Body of pancreas (tissue), 4 donors: ENCODE measurements at places on chromosomes 3 and 15.

DNA sequence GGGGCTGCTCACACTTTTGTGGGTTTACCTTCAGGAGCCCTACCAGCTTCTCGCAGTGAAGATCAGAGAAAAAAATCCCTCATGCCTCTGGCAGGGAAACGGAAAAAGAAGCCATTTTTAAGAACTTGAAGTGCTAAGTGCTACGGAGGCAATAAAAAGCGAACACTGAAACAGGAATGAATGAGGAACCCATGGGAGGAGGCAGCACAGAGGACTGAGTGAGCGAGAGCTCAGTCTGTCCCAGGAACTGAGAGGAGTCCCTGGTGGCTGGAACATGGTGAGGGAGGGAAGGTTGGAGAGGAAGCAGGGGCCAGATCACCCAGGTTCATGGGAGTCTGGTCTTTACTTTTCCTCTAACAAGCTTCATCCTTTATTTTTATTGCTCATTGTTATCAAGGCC, 228.1 kb upstream of the PROK2 start:
- DNase-seq = no peak

DNA sequence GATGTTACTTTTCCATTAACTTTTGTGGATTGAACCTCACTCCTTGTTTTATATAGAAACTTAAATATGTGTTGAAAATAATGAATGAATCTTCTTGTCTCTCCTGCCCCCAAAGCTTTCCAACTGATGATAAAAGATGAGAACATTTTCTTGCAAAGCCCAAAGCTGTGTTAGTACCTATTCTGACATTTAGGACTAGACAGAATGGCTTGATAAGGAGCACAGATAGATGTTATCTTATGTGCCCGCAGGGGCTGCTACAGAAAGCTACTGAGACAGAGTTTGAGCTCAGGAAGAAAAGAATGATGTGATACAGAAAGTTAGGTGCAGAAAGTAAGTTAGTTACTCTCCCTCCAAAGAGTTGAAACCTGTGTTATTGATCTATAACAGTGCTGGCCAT, 109.4 kb upstream of the ATP11B start:
- no peak for DNase-seq

GRCh38 chr3:88882121-88882520, 225.3 kb upstream of the EPHA3 start:
- no peak for DNase-seq

DNA sequence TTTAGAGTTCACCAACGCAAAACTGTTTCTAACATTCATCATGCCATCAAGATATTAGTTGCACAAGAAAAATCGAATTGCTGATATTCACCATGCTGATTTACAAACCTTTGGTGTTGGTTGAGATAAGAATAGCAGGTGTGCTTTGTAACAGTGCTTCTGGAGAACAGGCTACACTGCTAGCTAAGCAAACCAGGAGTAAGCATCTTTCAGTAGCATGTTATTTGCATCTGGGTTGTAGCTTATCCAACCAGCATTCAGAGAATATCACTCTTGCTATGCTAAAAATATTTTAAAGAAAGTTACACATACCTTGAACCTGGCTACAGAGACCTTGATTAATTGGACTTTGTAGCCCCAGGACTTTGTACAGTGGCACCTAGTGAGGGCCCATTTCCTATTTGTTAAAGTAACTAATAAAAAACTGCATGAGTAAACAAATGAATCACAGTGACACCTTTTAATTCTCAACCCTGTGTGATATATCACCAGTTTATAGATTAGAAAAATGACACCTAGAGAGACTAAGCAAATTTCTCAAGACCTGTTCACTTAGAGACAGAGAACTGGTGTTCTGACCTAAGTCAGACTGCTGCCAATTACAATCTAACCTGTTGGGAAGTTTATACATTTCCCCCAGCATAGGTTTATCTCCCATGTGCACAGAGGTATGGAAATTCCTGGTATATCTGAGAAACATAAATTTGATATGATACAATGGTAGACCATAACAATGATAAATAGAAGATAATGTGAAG, 435.5 kb upstream of the TGFBR2 start:
- no peak for DNase-seq

DNA sequence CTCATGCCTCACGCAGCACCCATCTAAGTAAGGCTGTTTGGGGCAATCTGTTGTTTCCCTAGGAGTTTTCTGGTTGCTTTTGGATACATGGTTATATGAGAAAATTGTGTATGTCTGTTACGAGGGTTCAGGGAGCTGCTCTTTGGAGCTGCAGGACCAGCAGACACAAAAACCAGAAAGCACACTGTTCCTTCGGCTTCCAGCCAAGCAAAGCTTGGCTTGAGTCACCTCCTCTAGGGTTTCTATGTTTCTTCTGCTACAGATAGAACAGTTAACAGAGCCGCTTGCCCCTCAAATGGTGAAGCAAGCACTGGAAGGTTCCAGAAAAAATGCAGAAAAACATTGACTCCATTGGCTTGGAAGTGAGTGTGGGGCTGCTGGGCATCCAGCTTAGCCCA, 49.2 kb upstream of the CTDSPL start:
- DNase-seq = peak; percentile 24

GRCh38 chr15:27787931-27788330, 311.2 kb downstream of the OCA2 start:
- no peak for DNase-seq

DNA sequence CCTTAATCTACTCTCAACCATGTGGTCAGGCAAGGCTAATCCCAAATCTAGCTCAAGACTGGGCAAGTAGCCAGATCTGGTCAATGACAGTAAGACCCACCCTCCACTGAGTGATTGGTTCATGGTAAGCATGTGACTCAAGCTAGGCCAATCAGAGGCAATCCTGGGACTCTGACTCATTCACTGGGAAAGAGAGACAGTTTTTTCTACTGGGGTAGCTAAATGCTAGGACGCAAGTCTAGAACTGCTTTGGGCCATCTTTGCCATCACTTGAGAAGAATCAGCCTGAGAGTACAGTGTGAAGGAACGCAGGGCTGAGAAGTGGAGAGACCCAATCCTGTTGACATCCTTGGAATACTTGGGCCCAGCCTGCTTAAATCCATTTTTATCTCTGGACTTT, 9.4 kb upstream of the RAD18 start:
- no peak for DNase-seq

- DNase-seq = no peak
Observed at GRCh38 chr15:63517628-63518027, 13.2 kb downstream of the USP3 start.

DNA sequence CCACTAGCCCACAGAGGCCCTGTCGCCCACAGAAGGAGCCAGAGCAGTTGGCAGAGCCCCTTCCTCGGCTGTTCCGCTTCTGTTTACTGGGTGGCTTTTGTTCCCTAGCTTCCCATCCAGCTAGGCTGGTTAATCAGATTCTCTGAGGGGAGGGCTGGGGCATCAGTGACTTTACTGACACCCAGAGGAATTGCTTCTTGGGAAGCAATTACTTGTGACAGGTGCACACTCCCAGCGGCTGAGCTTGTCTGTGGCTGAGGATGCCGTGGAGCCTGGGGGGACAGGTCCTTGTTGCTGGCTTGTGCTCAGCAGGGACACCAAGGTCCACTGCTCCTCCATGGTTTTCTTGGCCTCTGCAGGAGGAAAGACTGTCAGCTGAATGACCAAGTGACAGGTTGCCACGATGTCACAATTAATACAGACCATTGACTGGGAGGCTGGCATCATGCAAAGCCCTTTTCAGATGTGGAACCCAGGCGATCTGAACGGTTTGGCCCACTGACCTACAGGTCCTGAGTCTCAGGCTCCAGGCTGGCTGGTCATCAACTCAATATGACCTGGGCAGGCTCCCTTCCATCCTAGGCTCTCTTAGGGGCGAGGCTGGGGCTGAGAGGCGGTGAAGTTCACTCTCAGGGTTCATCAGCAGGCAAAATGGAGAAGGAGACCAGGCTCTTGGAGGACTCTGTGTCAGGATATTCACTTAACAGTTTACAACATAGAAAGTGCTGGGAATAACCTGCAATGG, 31.8 kb upstream of the SFMBT1 start:
- no peak for DNase-seq

DNA sequence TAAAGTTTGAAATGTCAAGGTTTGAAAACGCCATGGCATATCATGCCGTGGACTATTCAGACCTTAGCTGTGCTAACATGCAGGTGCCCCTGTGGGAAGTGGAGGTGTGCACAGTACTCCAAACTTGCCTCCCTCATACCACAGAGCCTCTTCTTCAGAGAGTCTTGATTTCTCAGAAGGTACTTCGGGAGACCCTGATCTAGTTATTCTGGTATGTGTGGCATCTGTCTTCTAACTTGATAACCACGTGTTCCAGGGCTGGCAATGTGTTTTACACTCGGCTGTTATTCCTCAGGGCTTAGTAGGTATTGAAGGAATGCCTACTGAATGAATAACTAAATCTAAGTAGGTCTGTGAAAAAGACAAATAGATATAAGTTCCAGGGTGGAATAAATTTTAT, 309.9 kb downstream of the CLSTN2 start:
- no peak for DNase-seq

DNA sequence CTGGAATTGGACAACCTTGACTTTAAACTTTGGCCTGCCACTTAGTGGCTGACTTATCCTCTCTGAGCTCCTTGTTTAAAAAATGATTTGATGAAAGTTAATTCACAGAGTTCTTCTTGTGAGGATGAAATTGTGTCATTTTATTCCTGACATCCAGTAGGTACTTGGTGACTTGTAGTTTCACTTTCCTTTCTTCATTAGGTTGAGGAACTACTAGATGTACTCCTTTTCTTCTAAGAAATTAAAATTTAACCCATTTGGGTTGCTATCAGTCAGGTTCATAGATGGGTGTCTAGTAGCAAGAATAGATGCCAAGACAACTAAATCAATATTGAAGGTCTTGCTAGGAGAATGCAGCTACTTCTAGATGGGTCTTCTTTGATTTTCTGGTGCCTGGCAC, 5.2 kb downstream of the NR1D2 start:
- no peak for DNase-seq

- no peak for DNase-seq
Observed at GRCh38 chr15:56798639-56799038, 65.3 kb upstream of the ZNF280D start.

GRCh38 chr15:72967811-72968530, 84.3 kb upstream of the NEO1 start:
- DNase-seq = no peak

DNA sequence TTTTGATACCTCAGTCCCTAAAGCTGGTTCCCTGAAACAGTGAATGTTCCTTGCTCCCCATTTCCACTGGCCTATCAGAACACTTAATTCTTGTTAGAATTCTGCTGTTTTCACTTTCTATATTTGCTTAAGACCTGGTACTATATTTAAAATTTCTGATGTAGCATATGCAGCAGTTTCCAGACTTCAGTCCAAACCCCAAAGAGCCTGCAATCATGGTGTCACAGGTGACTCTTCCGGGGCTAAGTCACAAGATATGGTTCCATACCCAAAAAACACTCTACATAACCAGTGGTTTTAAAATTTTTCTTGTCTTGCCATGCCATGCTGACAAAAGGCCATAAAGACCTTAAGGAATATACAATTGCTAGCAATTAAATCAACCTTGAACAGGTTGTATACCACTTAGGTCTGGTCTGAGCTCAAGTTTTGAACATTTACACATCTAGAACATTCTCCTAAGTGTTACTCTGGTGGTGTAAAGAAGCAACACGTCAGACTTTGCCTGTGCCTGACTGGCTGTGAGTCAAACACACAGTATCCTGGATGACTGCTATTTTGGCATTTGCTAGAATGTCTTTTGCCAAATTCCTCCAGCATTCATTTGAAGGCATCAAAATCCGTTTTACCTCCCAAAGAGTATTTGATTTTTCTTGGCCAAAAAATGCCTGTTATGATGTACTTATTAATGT, 160.0 kb downstream of the FRMD5 start:
- DNase-seq = no peak

- no peak for DNase-seq
Observed at GRCh38 chr3:76497636-76498035, 542.3 kb upstream of the ROBO2 start.

- DNase-seq = no peak
Observed at GRCh38 chr3:165210132-165210531, 13.9 kb upstream of the SLITRK3 start.

- DNase-seq = no peak
Observed at GRCh38 chr3:136263251-136263650, 13.1 kb downstream of the PCCB start.

- DNase-seq = no peak
Observed at GRCh38 chr15:35115155-35115725, 30.1 kb upstream of the NANOGP8 start.

- DNase-seq = no peak
Observed at GRCh38 chr3:179716811-179717210, 64.0 kb downstream of the USP13 start.

DNA sequence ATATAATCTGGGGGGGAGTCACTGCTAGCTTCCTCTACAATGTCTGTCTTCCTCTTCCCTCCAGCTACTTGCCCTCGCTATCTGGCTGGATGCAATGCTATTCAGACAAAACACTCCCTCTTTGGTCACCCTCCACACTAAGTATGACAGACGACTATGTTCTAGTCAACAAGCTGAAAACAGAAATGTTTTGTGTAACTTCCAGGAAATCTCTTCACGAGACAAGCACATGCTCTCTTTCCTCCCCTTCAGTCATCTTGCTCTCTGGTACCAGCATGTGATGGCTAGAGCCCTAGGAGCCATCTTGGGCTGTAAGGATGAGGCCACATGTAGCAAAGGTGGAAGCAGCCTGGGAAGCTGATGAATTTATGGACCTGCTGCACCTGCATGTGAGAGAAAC, 151.3 kb downstream of the ARRDC4 start:
- no peak for DNase-seq

DNA sequence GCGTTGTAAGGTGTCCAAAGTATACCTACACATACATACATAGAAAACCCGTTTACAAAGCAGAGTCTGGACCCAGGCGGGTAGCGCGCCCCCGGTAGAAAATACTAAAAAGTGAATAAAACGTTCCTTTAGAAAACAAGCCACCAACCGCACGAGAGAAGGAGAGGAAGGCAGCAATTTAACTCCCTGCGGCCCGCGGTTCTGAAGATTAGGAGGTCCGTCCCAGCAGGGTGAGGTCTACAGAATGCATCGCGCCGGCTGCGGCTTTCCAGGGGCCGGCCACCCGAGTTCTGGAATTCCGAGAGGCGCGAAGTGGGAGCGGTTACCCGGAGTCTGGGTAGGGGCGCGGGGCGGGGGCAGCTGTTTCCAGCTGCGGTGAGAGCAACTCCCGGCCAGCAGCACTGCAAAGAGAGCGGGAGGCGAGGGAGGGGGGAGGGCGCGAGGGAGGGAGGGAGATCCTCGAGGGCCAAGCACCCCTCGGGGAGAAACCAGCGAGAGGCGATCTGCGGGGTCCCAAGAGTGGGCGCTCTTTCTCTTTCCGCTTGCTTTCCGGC, 318.6 kb downstream of the FGF12 start:
- DNase-seq = no peak

GRCh38 chr3:48018841-48019240, 2.6 kb upstream of the MAP4 start:
- peak; percentile 29 for DNase-seq

GRCh38 chr3:17133632-17134545, 249.1 kb downstream of the PLCL2 start:
- DNase-seq = no peak

GRCh38 chr15:33330931-33331330, 20.2 kb downstream of the RYR3 start:
- no peak for DNase-seq
